Effector memory CD8-positive, alpha-beta T cell (primary cell): ENCODE measurements at places on chromosomes 1 and 21.

- DNase-seq = no peak
These were observed 156.0 kb downstream of the PGBD5 start for GRCh38 chr1:230270185-230270558.

DNA sequence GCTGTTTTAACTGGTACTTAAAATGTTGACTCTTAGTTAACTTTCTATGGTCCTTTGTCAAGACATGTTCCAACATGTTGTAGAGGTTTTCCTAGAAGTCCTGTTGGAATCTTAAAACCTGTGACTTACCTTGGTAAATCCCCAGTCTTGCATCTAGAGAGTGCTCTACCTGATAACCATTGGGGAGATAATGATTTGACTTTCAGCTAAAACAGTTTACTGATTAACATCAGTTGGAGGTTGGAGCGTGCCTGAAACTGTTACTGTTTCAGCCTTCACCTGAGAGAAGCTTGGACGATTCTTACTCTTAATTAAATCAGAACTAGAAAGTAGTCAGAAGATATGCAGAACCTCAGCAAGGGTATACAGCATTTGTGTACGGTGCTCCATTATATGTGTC, 8.8 kb downstream of the MDM4 start:
- no peak for DNase-seq

DNA sequence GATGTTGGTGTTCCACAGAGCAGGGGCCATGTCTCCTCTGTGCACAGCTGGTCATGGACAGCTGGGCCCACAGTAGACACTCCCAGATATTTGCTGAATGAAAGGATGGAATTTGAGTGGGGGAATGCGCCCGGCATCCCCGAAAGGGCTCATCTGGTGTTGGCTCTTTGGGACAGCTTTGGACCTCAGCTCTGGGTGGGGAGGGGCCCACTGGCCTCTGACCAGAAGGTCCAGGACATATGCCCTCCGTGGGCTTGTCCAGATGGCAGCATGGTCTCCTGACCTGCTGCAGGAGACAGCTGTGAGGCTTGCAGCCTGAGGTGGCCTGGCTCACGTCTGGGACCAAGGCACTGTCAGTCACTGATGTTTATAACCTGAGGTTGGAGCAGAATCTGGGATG, 160.4 kb upstream of the AJAP1 start:
- DNase-seq = no peak

- no peak for DNase-seq
These were observed 36.5 kb downstream of the LHX4 start for GRCh38 chr1:180266275-180267210.

DNA sequence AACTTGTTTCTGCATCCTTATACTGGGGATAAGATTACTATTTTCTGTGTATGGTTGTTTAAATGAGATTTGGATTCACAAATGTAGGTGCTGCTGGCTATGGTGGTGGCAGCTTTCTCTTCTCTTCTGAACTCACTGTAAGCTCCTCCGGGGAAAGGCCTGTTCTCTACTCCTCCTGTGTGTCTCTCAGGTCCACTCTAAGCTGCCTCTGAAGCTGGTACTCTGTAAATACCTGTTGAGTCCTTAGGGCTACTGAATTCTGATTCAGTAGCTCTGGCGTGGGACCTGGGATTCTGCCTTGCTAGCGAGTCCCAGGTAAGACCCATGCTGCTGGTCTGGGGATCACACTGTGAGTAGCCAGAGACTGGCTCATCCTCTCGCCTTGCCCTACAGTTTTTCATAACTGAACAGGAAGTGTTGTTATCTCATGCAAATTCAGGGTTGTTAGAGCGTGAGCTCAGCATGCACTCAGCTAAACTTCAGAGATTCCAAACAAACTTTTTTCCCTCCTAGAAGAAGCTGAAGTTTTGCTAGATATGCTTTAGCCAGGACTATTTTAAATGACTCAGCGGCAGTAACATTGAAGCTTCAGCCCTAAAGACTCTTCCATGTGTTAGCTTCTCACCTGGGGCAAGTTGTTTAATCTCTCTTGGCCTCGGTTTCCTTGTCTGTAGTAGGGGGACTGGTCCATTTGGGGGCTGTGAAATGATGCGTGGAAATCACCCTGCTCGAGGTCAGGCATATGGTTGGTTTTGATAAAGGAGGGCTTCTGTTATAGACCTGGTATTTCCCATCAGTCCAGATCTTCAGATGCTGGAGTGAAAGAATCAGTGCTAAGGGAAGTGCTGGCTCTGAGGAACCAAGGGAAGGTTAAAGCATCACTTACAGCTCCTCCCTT, 271.5 kb upstream of the TMEM51 start:
- no peak for DNase-seq
